ENCODE measurements at places on chromosomes 5 and 9.
A peak's percentile ranks its signal among the peaks of the same experiment; 100 is the strongest.

- peak; percentile 54 for DNase-seq
Observed at GRCh38 chr5:77168879-77169244, 41.6 kb upstream of the PDE8B start.

DNA sequence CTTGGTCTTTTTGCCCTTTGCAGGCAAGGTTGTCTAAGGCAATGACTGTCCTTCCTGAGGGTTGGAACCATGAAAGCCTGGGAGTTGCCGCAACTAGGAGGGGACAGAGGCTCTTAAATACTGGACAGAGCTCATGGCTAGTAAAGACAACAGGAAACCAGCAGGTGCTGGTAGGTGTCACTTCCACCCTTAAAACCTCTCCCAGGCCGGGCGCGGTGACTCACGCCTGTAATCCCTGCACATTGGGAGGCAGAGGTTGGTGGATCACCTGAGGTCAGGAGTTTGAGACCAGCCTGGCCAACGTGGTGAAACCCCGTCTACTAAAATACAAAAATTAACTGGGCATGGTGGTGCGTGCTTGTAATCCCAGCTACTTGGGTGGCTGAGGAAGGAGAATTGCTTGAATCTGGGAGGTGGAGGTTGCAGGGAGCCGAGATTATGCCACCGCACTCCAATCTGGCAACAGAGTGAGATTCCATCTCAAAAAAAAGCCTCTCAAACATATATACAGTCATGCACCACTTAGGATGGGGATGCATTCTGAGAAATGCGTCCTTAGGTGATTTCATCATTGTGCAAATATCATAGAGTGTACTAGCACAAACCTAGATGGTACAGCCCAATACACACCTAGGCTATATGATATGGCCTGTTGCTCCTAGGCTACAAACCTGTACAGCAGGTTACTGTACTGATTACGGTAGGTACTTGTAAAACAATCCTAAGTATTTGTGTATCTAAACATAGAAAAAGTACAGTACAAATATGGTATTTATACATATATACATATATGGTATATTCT lies 102.7 kb downstream of the HSPA4 start:
- no peak for DNase-seq

DNA sequence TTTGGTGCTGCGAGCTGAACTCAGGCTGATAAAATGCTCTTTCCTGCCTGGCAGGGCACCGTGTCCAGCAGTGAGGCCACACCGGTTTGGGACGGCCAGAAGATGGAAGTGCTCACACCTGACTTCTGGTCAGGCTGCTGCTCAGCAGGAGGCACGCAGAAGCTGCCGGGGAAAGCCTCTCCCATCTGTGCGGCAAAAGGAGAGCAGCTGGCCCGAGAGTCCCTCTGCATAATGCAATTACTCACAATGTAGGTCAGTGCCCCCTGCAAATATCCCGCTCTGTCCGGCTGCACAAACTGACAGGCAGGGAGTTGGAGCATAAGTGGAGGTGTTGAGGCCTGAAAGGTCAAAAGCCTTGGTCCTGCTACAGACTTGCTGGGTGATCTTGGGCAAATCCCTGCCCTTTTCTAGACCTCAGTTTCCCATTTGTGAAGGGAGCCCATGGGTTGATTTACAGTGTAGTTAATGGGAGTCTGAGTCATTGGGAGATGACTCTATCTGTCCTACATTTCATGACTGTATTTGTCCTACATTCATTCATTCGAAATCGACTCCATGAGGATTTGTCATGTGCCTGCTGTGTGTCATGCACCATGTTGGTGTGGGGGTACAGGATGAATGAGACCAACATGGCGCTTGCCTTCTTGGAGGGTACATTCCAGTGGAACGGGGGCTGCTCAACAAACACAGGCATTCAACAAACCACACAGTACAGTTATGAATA lies 61.8 kb upstream of the TBC1D2 start:
- DNase-seq, result peak; percentile 88

DNA sequence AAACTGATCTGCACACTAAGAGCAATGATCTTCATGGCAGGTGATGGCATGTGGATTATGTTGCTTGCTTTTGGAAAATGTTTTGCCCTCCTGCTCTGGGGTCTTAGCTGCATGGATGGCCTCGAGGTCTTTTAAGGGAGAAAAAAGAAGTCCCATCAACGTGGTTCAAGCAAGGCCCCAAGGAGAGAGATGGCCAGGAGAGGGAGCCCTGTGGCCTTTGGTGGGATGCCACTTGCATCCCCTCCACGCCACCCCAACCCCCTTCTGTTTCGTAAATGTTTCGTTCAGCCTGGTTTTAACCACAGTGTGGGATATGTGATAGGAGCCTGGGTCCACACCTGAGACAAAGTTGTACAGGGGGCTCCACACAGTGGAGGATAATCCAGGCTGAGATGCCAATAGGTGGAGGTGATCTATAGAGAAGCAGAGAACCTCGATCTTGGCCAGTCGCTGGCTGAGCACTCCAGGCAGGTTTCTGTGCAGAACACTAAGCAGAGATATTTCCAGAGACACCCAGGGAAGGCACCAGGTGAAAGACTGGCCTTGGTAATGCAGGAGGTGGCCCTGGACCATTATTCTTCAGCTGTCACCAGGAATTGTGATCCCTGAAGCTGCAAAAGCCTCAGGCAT lies 25.8 kb upstream of the FRRS1L start:
- peak; percentile 71 for DNase-seq

- no peak for DNase-seq
Observed at GRCh38 chr5:176529116-176529740, 8.0 kb downstream of the RNF44 start.

- DNase-seq, result no peak
Observed at GRCh38 chr9:107644733-107645463, 155.3 kb upstream of the KLF4 start.

DNA sequence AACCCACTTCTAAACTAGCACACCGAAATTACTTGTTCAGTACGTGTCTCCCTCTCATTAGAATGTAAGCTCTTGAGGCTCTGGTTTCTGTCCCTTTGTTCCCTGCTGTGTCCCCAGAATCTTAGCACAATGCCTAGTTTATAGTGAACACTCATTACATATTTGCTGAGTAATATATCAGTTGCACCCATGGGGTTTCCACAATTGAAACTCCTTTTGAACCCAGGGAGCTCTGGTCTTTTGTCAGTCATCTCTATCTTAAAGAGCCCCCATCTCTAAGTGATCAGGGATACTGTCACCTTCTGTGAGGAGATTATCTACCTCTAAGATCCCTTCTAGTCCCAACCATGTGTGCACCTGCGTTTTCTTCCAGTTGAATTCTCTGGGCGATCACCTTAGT lies 12.8 kb downstream of the CAMK4 start:
- peak; percentile 35 for DNase-seq

- DNase-seq, result peak; percentile 22
Observed at GRCh38 chr5:124001036-124001615, 489.1 kb downstream of the CSNK1G3 start.

Measured in eye (tissue), 1 donor.